Body of pancreas (tissue), 4 donors: ENCODE measurements at places on chromosomes 5 and 9.

DNA sequence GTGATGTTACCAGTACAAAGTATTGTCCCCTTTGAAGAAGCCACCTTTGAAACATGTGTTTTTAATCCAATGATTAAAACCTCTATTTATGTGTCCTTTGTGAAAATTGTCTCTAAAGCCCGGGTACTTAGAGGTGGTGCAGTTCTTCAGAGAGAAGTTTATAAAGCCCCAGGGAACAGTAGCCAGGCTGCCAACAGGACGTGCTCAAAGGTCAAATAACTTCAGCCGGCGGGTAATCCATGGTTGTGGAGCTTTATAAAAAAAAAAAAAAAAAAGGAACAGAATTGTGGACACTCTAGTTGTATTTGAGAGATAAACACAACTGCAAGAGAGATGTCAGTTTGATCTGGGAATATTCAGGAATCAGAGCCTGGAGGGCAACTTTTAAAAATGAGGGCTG lies 57.9 kb upstream of the CTNND2 start:
- no peak for DNase-seq

- no peak for DNase-seq
Measured at GRCh38 chr9:116223926-116224325, 70.3 kb downstream of the PAPPA start.

- no peak for DNase-seq
Measured at GRCh38 chr5:176633598-176633997, 3.1 kb downstream of the EIF4E1B start.

DNA sequence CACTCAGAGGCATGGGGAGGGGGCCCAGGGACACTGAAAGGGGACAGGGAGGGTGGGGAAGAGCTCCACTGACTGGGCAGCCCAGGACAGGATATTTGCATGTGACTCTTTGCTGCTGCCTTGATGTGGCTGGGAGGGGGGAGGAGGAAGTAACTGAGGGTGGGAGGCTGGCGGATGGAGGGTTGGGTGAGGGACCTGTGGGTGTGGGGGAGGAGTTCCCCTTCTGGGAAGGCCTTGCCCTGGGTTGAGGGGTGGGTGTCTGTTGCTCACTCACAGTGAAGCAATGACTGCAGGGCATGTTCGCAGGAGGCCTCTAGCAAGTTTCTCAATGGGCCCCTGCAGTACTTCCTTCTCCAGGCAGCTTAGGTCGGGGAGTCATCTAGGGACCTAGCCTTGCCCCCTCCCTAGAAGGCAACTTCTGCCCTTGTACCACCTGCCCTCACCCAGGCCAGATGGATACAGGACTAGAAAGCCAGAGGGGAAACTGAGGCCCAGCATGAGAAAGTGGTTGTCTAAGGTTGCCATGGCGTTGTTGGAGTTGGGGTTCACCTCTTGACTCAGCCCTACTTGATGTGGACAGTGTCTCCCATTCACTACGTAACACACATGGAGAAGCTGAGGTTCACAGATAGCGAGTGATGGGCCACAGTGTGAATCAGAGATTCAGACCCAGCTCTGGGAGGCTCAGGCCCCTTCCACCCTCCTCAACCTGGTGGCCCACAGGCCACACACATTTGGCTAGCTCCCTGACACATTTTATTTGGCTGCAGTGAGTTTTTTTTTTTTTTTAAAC lies 3.0 kb downstream of the GRK6 start:
- DNase-seq, result peak; percentile 80

GRCh38 chr5:40017135-40017534 lies 592.4 kb upstream of the DAB2 start:
- no peak for DNase-seq

GRCh38 chr9:116154334-116154975 lies 864 bp downstream of the PAPPA start:
- DNase-seq, result no peak

DNA sequence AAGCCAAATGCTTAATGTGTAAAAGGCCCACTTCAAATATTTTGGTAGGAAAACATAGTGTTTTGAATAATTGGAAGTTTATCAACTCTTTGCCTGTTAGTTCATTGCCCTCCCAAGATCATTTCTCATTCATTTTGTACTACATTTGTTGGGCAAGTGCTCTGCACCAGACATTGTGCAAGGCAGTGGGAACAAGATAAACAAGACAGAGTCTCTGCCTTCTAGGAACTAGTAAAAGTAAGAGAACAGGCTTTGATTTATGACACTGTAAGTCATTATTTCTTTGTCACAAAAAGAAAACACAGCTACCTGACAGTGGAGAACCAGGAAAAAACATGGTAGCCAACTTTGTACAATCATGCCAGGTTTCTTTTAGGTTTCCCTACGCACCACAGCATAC lies 63.7 kb upstream of the PAM start:
- DNase-seq, result no peak

GRCh38 chr9:22114956-22115355 lies 105.9 kb upstream of the CDKN2B start:
- DNase-seq, result no peak

- DNase-seq, result peak; percentile 77
Measured at GRCh38 chr5:52283221-52283620, 504.5 kb upstream of the ITGA1 start.

DNA sequence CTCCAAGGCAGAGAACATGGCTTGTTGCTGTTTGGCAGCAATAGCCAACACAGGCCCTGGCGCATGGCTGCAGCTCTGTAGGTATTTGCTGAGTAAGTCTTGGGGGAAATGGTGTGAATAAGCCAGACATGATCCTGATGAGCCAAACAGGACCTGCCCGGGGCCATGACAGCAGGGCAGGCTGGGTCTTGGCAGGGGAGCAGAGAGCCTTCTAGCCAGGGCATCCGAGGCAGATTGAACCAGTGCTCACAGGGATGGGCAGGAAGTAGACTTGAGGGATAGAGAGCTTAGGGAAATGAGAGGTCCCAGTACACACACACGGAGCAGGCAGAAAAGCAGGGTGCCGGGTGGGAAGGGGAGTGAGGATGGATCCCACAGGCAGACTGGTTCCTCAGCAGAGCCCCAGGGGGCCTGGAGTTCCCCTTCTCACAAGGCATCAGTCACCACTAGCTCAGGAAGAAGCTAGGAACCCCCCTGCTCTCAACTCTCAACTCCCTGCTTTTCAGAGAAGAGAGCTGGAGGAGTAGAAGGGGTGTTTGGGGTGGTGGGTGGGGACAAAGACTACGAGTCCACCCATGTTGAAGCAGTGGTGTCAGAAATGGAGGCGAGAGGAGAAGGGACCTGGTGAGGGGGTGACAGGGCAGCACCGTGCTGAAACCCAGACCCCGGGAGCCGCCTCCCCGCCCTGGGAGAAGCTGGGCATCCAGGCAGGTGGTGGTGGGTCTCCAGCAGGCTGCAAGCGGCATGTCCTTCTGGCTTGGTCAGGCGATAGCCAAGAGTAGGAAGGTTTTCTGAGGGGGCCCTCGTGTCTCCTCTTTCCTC lies 111.1 kb downstream of the RGS3 start:
- DNase-seq, result no peak

- no peak for DNase-seq
Measured at GRCh38 chr9:97529363-97530076, 28.1 kb downstream of the TMOD1 start.

- DNase-seq, result no peak
Measured at GRCh38 chr9:135136481-135136880, 49.0 kb downstream of the OLFM1 start.

GRCh38 chr9:79731171-79731890 lies 159.6 kb downstream of the TLE4 start:
- no peak for DNase-seq

GRCh38 chr5:6950860-6951259 lies 237.6 kb downstream of the TENT4A start:
- no peak for DNase-seq

DNA sequence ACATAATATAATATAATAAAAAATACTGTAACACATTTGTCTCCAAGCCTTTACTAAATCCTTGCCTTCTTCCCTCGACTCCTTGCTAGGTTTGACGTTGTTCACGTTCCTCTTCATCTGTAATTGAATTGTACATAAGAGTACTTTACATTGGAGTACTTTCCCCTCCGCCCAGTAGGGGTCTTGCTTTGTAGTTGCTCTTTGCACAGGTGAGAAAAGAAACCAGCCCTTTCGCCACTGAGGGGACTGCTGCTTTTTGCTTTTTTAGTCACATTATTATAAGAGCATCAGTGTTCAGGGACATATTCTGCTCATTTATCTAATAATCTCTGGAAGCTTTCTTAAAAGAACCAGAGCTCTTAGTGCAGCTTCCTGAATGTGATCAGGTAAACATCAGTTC lies 115.0 kb downstream of the CETN3 start:
- DNase-seq, result no peak

- no peak for DNase-seq
Measured at GRCh38 chr5:137699336-137700281, 36.3 kb downstream of the KLHL3 start.

- no peak for DNase-seq
Measured at GRCh38 chr5:176781638-176782570, 28.5 kb upstream of the UNC5A start.

GRCh38 chr9:35322075-35322885 lies 160.5 kb downstream of the UNC13B start:
- no peak for DNase-seq

DNA sequence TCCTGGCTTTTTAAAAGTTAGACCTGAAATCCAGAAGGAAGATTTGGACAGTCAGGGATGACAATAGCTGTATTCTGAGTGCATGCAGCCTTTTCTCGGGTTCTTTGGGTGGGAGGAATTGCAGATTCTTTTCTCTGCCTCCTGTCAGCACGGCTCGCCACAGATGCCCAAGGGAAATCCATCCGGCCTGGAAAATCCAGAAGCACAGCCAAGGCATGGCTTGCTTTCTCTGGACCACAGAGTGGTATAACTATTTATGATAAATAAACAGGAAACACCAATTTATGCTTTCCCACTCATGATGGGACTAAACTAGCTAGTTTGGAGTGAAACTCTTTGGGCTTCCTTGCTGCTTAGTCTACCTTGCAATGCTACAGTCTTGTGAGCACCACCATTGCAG lies 59.1 kb downstream of the C9orf152 start:
- no peak for DNase-seq

DNA sequence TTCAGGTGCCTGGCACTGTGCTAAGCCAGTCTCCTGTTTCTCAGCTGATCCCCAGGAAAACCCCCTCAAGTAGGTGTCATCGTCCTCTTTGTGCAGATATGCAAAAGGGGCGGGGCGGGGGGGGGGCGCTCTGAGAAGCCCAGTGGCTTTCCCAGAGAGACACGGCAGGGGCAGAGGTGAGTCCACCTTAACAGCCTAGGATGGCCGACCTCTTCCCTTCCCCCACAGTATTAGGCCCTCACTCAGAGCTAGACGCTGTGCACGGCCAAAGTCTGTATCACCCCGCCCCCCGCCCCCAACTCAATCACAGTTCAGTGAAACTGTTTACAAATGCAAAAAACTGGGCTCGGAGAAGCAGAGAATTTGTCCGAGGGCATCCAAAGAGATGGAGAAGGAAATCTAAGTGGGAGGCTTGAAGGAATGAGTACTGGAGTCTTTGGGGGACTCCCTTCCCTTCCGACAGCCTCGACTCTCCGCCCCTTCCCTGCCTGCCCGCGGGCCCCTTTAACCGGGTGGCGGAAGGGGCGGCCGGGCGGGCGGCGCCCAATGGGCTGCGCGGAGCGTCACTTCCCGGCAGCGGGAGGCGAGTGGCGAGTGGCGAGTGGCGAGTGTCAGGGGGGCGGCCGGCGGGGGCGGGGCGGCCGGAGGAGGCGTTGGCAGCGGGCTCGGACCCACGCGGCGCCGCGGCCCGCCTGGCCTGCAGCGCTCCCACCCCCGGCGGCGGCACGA lies at the start of gene ERGIC1:
ERGIC1 (plus strand) TSS at position 566 of the 729 bp plus-strand sequence; CDS start at position 729, 163 bp downstream.
- peak; percentile 85 for DNase-seq

DNA sequence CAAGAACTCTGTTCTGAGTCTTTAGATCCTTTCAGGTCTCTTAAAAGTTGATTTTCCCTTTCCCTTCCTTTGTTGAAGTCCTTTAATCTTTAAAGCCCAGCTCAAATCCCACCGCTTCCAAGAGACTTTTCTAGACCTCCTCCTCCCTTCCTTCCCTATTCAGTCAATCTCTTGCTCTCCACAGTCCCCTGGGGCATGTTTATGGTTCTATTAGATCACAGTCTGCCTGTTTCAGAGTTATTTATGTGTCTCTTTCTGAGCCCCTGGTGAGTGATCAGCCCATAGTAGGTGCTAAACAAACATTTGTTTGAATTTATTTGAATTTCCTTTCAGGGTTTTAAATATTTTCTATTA lies 7.2 kb upstream of the ARSI start:
- DNase-seq, result no peak

DNA sequence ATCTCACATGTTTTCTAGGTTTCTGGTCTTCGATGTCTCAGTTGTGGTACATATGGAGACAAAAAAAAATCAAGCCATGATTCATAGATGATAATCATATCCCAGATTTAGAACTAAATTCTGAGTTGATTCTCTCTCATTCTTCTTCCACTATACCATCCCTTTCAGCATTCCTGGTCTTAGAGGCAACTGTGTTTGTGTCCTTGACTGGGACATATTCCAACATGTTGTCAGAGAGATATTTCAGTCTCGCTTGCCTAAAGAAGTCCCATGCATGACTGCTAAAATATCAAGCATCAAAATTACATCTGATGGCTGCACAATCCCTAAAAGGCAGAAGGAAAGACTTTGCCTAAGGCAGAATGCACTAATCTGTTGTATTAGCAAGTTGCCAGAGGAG lies 236.6 kb downstream of the PSAT1 start:
- no peak for DNase-seq

- DNase-seq, result no peak
Measured at GRCh38 chr5:142881076-142881783, 111.1 kb downstream of the ARHGAP26 start.

GRCh38 chr5:67160272-67160671 lies 36.3 kb downstream of the CD180 start:
- DNase-seq, result no peak

DNA sequence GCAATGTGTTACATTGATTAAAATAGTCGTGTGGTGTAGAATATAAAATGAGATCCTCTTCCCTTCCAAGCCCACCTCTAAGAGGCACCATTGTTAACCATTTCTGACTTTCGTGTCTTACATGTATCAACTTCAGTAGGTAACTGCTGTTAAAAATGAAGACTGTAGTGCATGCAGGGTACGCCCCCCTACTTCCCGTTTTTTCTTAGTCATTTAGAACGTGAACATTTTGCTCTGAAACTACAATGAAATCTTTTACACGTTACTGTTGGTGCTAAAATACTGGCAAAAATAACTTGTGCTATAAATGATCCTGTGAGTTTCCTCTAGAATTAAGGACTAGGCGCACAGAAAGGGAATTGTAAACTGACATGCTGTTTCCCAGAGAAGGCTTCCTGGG lies 41.5 kb downstream of the WNK2 start:
- DNase-seq, result no peak

- DNase-seq, result peak; percentile 75
Measured at GRCh38 chr9:89622933-89623861, 18.4 kb downstream of the GADD45G start.

DNA sequence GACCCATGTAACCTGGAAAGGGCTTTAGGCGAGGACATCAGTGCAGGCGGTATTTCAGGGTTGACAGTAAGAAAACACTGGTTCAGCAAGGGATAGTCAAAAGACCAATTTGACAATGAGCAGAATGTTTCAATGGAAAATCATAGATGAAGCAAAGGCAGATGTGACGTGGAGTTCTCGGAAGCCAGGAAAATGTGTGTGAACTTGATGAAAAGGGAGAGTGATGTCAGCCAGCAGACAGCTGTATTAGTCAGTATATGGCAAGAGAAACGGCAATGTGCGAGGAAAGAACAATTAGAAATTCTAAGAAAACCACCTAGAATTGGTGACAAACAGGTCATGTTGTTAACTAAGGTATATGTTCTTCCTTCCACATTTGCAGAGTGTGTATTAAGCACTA lies 503.9 kb upstream of the DAB2 start:
- no peak for DNase-seq

- no peak for DNase-seq
Measured at GRCh38 chr5:71934322-71934721, 173.0 kb upstream of the MAP1B start.

GRCh38 chr5:120528609-120529008 lies 64.5 kb downstream of the PRR16 start:
- no peak for DNase-seq
